Substantia nigra (tissue), 51 donors: ENCODE measurements at places on chromosomes 13 and 19.

- no peak for DNase-seq
These were observed 17.4 kb downstream of the CHST8 start for GRCh38 chr19:33639035-33639681.

GRCh38 chr13:68588623-68589022 is 1358.5 kb upstream of the PCDH9 start:
- DNase-seq = no peak

DNA sequence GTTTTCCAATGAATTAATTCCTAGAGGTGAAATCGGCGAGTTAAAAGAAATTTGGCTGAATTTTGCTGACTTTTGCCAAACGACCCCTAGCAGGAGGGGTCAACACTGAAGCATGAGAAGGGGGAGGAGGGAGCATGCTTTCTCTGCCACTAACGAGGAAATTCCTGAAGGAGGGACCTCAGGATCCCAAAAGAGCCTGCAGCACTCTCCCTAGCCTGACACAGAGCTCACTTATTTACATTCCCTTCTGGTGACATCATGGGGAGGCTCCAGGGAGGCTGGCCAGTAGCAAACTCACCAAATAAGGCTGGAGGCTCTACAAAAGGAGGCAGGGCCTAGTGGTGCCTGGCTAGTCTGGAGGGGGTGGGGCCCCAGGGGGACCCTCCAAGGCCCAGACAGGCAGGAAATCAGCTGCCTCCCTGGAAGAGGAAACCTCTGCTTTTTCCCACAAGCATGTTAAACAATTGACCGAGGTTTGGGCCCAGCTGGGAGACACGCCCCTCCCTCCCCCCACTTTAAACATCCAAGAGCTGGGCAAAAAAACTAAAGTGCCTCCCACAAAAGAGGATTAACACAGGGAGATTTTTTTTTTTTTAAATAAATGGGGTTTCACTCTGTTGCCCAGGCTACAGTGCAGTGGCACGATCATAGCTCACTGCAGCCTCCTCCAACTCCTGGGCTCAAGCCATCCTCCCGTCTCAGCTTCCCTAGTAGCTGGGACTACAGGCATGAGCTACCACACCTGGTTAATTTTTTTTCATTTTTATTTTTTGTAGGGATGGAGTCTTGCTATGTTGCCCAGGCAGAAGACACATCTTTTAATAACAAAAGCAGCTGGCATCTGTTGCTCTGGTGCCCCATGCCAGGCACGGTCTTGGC is 2.1 kb downstream of the DAPK3 start:
- DNase-seq = no peak

DNA sequence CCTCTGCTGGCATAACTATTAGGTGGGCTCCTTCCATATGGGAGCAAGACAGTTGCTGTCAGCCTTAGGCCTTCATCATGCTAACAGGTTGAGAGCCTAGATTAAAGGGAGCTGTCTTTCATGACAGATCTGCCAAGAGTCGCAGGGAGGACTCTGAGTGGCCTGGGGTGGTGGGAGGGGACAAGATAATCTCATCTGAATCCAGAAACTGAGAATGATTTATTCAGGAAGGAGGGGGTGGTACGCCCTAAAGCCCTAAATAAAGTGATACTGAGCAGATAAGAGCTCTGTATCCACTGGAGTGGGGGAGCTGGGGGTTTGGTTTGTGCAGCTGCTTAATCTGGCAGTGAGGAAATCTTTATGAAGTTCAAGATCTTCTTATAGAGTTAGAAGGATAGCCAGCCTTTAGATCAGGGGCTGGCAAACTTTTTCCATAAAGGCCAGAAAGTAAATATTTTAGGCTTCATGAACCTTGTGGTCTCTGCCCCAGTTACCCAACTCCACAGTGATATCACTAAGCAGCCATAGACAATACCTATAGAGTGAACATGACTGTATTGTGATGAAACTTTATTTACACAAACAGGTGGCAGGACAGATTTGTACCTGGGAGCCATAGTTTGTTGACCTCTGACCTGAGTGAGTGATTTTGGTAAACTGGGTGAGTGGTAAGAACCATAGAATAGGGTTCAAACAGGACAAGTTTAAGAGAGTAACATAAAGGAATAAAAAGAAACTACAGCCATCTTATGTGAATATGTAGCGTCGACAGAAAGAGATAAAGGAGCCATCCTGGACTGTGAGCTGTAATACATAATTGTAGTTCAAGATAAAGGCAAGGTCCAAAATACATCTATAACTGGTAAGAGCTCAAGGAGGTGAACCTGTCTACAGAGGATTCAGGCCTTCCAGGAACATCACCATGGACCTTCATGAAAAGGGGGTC is 9.8 kb upstream of the STK24 start:
- DNase-seq = no peak

- no peak for DNase-seq
These were observed 5.8 kb downstream of the FUZ start for GRCh38 chr19:49807058-49807903.

- no peak for DNase-seq
These were observed 4.6 kb downstream of the IRF2BP1 start for GRCh38 chr19:45881082-45881908.

DNA sequence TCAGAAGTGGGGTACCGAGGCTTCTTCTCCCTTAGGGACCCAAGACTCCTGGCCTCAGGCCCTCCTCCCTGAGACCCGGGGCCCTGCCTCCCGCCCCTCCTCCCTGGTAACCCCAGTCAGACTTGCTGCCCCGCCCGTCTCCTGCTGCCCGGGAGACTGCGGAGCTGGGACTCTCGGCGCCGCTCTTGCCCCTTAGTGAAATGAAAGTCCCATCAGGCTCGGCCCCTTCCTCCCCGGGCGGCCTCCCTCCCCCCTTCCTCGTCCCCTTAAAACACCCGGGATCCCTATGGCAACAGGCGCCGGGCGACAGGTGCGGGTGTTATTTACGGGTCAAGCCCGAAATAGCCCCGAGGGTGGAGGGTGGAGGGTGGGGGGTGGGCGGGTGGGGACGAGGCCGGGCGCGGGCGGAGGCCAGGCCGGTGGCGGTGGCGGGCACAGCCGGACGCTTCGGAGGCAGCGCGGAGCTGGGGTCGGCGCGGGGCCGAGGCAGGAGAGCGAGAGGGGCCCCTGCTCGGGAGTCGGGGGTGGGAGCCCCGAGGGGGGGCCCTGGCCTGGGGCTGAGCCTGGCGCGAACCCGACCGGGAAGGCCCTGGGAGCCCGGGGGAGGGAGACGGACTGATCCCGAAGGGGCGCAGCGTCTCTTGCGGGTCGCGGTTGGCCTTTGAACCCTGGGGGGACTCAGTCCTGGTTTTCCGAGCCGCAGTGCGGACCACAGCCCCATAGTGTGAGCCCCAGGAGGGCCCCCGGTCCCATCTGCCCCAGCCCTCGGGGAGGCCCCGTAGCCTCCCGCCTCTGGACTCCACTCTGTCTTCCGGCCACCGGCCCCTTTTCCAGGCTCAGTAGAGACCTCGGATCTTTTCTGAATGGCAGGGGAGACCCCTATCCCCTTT is at the start of gene CACNG6:
TSS of gene CACNG6 (plus strand) at position 414 of the 890 bp plus-strand sequence. CDS start 1,241 bp downstream, outside the sequence.
- DNase-seq = no peak

GRCh38 chr13:53382008-53382407 is 353.4 kb downstream of the OLFM4 start:
- no peak for DNase-seq

GRCh38 chr19:14120497-14120780 is 2.9 kb upstream of the PRKACA start:
- no peak for DNase-seq

GRCh38 chr19:31838163-31838815 is 489.1 kb upstream of the TSHZ3 start:
- DNase-seq = no peak

DNA sequence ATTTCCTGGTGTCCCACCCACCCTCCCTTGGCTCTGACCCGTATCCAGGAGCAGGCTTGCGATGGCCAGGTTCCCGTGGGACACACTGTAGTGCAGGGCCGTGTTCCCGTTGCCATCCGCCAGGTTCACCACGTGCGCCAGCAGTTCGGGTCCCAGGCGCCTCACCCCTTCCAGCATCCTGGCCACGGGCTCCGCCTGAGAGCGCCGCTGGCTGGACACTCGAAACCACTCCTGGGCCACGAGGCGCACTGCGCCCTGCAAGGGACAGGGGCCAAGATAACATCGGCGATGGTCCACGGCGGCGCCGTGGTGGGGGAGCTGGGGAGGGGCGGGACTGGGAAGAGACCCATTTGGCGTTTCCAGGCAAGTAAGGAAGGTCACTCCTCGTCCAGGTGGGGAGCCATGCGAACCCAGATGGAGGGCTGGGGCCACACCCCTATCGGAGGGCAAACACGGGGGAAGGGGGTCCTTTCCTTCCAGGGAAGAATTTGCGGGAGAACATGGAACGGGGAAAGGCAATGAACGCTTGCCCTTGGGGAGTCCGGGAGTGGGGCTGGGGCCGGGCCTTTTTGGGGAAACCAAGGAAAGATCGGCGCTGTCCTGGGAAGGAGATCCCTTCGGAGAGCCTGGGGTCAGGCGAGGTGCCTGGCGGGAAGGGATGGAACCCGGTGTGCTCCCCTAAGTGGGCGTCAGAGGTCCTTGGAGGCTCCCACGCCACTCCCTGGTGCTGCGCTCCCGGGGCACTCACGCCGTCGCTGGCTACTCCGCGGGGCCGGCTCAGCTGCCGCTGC is 9.9 kb downstream of the KANK3 start:
- no peak for DNase-seq

- DNase-seq = no peak
These were observed 298.8 kb downstream of the SHISA2 start for GRCh38 chr13:25752957-25753551.

DNA sequence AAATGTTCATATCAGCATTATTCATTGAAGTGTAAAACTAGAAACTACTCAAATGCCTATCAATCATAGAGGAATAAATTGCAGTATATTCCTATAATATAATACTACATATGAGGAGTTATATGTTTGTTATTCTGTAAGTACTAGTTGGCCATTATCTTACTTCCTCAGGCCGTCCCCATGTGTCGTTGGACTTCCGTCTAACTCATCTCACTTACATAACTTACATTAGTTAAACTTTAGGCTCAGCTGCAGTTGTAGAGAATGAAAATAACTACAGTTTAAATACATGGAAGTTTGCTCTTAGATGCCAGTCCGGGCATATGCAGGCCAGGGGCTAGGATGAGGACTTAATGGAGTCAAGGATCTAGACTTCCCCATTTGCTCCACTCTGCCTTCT is 8.6 kb upstream of the EPSTI1 start:
- DNase-seq = no peak

- no peak for DNase-seq
These were observed 447.4 kb downstream of the COG6 start for GRCh38 chr13:40102854-40103253.

DNA sequence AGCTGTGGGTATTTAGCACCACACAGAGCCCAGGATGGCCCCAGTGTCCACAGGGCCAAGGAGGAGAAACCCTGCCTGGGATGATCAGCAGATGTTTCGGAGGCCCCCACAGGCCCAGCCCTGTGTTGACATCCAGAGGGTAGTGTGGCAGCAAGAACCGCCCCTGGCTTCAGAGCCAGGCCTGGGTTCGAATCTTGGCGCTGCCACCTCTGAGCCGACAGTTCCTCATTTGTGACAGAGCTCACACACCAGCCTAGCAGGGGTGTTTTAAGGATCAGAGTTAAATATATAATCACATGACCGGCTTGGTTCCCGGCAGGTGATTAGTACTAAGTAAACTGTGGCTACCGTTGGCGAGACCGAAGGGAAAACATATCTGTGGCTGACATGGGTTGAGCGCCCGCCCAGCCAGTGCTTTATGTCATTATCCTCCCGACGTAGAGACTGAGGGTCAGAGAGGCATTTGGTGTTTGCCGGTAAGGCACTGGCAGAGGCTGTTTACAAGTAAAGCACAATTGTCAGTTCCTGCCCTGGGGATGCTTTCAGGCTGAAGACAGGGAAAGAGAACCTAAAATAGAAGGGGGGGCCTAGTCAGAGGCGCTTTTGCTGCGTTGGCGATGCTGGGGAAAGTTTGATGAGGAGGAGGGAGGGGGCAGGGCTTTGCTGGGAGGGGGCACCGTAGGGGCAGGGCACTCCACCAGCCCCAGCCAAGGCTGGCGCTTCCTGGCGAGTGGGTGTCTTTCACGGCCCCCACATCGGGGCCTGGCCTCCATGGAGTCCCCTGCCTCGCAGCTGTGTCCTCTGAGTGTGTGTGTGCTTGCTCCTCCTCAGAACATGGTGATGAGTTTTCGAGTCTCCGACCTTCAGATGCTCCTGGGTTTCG is 4.8 kb downstream of the PIAS4 start:
- no peak for DNase-seq

GRCh38 chr13:74865656-74866055 is 616.3 kb downstream of the TBC1D4 start:
- DNase-seq = no peak

- no peak for DNase-seq
These were observed 45.1 kb upstream of the SPRY2 start for GRCh38 chr13:80386002-80386401.

GRCh38 chr13:45133396-45134118 is 13.2 kb downstream of the GTF2F2 start:
- DNase-seq = no peak

DNA sequence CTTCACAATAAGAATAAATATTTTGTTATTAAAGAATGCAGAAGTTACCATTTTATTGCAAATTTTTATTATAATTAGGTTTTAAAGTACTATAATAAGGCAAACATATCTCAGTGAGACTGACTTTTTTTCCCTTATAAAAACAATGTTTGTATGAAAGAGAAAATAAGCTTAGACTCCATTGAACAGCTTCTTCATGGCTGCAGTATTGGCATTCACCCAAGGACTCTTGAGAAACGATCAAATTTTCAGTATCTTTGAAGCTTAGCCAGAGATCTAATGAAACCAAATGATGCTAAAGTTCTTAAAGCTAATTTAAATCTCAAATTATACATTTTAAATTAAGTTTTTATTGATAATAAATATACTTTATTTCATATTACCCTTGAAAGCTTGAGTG is 128.3 kb downstream of the GGACT start:
- no peak for DNase-seq

- DNase-seq = no peak
These were observed 207.3 kb downstream of the URI1 start for GRCh38 chr19:30149300-30149699.

DNA sequence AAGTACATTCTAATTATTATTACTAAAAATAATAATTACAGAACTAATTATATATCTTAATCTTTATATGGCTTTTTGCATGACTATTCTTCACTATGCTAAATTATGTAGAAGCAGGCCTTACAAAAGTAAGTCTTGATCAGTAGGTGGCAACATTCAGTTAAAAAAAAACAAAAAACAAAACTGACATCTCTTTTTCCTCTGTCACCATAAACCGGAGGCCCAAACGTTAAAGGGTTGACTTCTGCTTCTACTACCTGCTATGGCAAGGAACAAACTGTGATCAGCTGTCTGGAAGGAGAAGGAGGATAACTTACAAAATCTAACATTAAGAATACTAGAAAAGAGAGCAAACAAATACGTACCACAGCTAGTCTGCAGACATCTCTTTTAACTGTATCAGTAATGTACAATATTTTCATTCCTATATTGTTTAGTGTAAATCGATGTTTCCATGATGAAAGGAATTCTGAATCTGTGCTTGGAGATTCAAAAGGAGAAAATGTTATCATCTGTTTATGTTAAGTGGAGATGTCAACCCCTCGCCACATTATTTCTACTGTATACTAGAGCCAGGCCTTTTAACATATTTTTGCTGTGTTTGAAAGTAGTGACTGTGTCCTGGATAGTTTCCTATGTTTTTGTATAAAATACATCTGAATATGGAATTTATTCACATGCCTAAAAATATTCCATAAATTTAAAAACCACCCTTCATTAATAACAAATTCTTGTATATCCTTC is 1525.4 kb downstream of the SLITRK1 start:
- DNase-seq = no peak

GRCh38 chr19:34313188-34313587 is 51.8 kb upstream of the GPI start:
- DNase-seq = no peak
